A549 treated with dexamethasone at 1 μM for 4 hours (cell line): ENCODE measurements at places on chromosomes 11 and 22. TPM values are rescaled to one million over a fixed set of nuclear protein-coding genes. Genes with fewer than 3 reads are reported as not detected.

PPFIBP2 gene
- total RNA-seq, result 8.4 to 11.0 TPM (median 8.7 TPM) in 5 replicates

ANKK1 gene
- total RNA-seq, result 0.04 to 0.07 TPM in 2 of 5 replicates, not detected in the others

TREH gene
- total RNA-seq, result not detected in 5 replicates

SPON1 gene
- total RNA-seq, result not detected in 5 replicates

SYT13 gene
- total RNA-seq, result 5.8 to 7.5 TPM (median 6.6 TPM) in 5 replicates

OR4D5 gene
- total RNA-seq, result not detected in 5 replicates

MS4A15 gene
- total RNA-seq, result not detected in 5 replicates

PLAAT2 gene
- total RNA-seq, result 0.70 to 1.7 TPM (median 0.97 TPM) in 5 replicates

GAB4 gene
- not detected in 5 replicates for total RNA-seq

SLC7A4 gene
- total RNA-seq, result not detected in 5 replicates

ACRV1 gene
- 0.13 TPM in 1 of 5 replicates, not detected in the others for total RNA-seq

NXPE1 gene
- not detected in 5 replicates for total RNA-seq

MPZL3 gene
- 0.28 to 0.52 TPM (median 0.45 TPM) in 5 replicates for total RNA-seq
